OCI-LY7 (cell line): ENCODE measurements at places on chromosomes 13 and 19. TPM values are rescaled to one million over a fixed set of nuclear protein-coding genes. Genes with fewer than 3 reads are reported as not detected.

Gene SHISA2
- not detected in 2 replicates for total RNA-seq

DNA sequence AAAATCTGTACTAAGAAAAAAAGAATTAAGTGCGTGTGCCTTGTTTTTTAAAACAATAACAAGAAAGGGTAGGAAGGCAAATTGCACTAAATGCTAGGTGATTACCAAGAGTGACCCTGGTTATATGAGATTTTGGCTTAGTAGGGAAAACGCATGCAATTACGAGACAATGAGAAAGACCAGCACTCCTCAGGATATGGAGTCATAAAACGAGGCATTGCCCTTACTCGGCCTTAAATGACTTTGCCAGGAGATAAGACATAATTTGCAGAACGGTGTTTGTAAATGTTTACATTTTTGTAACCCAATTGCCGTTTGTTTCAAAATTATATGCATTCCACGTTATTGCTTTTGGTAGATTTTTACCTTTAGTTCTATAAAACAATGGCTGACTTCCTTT lies 179.8 kb downstream of the RBM26 start:
- DNase-seq: no peak

- DNase-seq: no peak
These were observed 232.6 kb upstream of the GPC6 start for GRCh38 chr13:92994056-92994455.

Gene GDF15
- not detected in 2 replicates for total RNA-seq

DNA sequence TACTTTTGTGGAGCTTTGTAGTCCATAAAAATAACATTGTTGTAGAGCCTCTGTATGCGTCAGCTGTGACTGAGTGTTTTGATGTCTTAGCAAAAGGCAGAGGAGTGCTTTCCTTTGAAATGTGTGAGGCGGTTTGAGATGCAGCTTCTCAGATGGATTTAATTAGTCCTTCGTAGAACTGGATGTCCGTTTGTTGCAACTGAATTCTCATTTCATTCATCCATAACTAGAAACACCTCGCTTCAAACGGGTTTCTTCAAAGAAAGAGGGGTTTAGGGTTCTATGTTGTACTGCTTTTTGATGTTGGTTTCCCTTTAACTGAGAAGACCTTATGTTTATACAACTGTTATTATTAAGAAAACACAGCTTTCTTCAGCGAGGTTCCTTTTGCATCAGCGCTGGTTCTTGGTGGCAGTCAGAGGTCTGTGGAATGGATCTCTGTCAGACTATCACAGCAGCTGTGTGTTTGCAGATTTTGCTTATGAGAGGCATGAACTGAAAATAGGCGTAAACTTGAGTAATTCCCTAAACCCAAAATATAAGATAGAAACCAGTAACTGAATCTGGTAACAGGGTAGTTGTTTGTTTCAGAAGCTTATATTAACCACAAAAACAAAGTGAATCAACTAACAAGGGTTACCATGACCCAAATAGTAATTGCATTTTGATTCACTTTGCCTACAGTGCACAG lies 194.4 kb downstream of the GGACT start:
- no peak for DNase-seq

DNA sequence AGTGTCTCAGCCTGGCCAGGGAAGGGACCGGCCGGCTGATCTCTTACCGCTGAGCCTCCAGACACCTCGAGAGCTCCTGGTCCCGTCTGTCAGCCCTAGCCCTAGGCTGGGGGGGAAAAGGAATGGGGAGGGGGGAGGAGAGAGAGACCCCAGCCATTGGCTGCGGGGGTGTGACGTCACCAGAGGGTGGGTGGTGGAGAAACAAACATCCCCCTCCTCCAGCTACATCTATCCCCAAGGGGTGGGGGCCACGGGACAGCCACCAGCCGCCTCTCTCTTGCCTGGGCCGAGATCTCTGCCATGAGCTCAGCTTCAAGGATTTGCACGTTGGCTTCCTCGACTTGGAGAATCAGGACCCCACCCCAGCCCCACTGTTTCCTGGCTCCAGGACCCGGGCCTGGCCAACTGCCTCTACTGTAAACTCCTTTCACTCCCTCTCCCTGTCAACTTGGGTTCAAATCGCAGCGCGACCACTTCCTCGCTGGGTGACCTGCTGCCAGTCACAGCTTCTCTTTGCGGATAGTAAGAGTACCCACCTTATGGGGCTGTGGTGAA lies at the start of gene PRX:
Gene PRX, minus strand, starts transcription at position 88 of the 555 bp plus-strand sequence. CDS start 5,446 bp downstream, outside the sequence.
- DNase-seq: no peak

DNA sequence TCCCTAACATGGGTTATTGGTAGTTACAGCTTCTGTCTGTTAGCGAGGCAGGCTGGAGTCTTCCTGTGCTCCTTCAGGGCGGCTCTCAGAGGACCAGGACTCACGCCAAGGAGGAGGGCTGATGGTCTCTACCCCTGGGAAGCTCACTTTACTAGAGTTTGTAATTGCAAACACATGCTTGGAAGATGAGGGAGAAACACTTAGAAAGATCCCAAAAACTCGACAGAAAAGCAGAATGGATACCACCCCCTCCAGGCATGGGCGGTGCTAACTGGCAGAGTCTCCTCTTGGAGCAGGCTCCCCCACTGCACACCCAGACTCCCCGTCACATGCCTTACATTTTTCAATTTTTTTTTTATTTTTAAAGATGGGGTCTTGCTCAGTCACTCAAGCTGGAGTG lies 62.0 kb downstream of the PARP4 start:
- DNase-seq: no peak

GRCh38 chr19:33482476-33482875 lies 39.1 kb downstream of the PEPD start:
- DNase-seq: no peak

DNA sequence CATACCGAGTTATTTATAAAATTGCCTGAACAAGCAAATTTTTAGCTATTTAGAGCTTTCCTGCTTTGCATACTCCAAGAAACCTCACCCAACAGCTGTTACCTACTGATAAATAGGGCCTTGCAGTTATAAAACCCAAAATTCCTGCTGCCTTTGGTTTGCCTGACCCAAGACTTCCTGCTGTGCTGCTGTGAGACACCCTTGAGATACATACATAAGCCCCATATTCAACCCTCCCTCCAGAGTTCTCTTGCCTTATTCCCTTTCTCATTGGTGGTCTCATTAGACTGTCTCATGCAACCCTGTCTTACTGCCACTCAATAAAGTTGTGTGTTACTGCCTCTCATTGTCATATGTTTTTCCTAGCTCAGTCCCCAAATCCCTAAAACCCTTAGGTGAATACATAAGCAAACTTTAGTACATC lies 677.6 kb downstream of the UQCRFS1 start:
- DNase-seq: no peak

Gene ADM5
- total RNA-seq: 15.3 and 17.9 TPM in 2 replicates
